ENCODE measurements at places on chromosomes 16 and 17. TPM values are rescaled to one million over a fixed set of nuclear protein-coding genes. Genes with fewer than 3 reads are reported as not detected.

DNA sequence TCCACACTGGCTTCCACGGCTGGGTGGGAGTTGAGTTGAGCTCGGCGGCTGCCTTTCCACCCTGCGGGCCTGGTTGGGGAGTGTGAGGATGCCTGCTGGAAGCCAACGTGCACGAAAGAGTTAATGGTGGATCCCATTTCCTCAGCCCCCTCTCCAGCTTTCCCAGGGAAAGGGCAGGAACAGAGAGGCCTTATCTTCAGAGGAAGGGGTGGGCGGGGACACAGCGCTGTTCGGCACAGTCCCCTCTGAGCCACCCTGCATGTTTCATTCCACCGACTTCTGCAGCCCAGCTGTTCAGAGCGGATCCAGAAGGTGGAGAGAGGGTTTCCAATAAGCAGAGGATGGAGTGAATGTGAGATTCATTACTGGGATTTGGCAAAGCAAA lies 295.3 kb downstream of the SEC14L1 start:
- no peak overlapping the region for H3K4me3 ChIP-seq
- DNase-seq: peak; percentile 89
- peaks cover 5% of the 10 kb centered on the region for H3K36me3 ChIP-seq
- H3K27ac ChIP-seq: peak overlapping the region; percentile 93
- H3K27me3 ChIP-seq: no peaks in the 10 kb centered on the region
- H3K4me1 ChIP-seq: peaks cover 82% of the 10 kb centered on the region

GRCh38 chr17:28228109-28228840 lies 90.7 kb upstream of the TMEM97 start:
- peak overlapping the region; percentile 65 for H3K27ac ChIP-seq
- H3K36me3 ChIP-seq: no peaks in the 10 kb centered on the region
- no peak for DNase-seq
- peak overlapping the region; percentile 46 for H3K4me3 ChIP-seq
- H3K27me3 ChIP-seq: peaks cover 25% of the 10 kb centered on the region
- H3K4me1 ChIP-seq: no peaks in the 10 kb centered on the region

DNA sequence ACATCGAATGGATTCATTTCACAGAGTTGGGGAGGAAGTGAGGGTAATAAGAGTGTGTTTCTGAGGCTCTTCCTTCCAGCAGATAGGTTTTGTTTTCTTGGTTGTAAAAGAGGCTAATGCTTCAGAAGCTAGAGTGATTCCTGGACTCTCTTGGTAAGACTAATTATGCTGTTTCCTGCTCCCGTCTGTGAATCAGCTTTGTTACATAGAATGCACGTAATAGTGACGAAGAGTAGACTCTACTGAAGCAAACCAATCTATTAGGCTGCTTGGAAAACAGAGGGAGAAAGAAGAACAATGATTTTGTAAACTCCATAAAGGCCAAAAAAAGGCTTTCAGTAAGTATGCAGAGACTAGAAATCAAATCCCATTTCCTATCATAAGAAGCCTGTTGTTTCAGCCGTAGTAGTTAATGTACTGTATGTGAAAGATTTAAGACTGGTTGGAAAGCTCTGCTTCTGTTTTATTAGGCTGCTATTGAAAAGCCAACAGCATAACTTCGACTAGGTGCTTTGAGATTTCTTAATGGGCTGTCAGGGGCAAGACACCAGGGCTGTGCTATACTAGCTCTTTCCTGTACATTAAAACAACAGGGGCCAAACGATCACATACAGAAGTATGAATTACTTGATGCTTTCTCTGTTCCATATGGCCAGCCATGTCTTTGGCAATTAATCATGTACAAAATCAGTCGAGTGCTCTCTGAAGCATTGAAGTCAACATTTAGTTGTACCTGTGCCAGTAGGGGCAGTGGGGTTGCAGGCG lies 219.0 kb downstream of the FTO start:
- no peaks in the 10 kb centered on the region for H3K27me3 ChIP-seq
- H3K36me3 ChIP-seq: no peaks in the 10 kb centered on the region
- no peaks in the 10 kb centered on the region for H3K4me1 ChIP-seq
- no peak overlapping the region for H3K4me3 ChIP-seq

DNA sequence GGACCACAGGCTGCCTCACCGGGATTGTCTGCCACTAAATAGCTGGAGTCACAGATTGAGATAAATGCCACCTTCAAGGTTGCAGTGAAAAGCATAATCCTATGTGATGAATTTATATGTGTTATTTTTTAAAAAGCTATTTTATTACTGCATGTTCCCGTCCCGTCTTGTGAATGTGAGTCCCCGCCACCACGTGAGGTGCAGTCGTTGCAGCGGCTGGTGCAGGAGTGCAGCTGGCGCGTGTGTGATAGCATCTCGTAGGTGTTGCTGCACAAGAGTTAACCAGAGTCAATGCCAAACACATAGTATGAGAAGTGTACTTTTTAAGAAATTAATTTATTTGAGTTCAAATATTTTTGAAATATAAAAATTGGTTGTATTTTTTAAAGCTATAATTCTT lies 12.5 kb downstream of the SMCR8 start:
- H3K4me1 ChIP-seq: no peaks in the 10 kb centered on the region
- no peak overlapping the region for H3K27ac ChIP-seq
- H3K27me3 ChIP-seq: no peaks in the 10 kb centered on the region
- no peak overlapping the region for H3K4me3 ChIP-seq

GRCh38 chr17:74187761-74188160 lies 15.7 kb upstream of the RPL38 start:
- no peak for DNase-seq
- no peak overlapping the region for H3K27ac ChIP-seq
- H3K4me3 ChIP-seq: no peak overlapping the region
- peaks cover 5% of the 10 kb centered on the region for H3K4me1 ChIP-seq

DNA sequence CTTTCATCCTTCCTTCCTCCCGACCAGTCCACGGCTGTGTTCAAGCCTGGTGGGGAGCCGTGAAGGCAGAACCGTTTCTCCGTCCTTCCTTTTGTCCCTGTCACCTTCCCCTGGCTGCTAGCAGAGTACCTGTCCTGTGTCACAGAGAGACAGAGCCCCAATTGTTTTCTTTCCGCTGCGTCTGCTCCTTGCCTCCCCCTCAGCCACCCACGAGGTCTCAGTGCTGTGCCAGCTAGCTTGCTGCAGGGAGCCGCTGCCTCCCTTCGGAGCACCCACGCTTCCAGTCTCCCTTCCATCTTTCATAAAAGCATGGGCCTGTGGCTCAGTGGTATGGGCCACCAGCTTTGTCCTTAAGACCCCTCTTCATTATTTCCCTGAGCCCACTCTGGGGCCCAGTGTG lies 62.2 kb downstream of the MPRIP start:
- H3K4me1 ChIP-seq: peaks cover 44% of the 10 kb centered on the region
- H3K27me3 ChIP-seq: no peaks in the 10 kb centered on the region
- H3K27ac ChIP-seq: no peak overlapping the region
- no peak for DNase-seq

GRCh38 chr16:12020009-12020408 lies 43.5 kb downstream of the SNX29 start:
- no peaks in the 10 kb centered on the region for H3K27me3 ChIP-seq
- peaks cover 48% of the 10 kb centered on the region for H3K4me1 ChIP-seq
- no peaks in the 10 kb centered on the region for H3K36me3 ChIP-seq
- no peak overlapping the region for H3K4me3 ChIP-seq

GRCh38 chr16:67264277-67264676 lies 15.1 kb upstream of the PLEKHG4 start:
- no peaks in the 10 kb centered on the region for H3K27me3 ChIP-seq
- no peaks in the 10 kb centered on the region for H3K36me3 ChIP-seq
- H3K4me1 ChIP-seq: no peaks in the 10 kb centered on the region
- H3K27ac ChIP-seq: no peak overlapping the region

Gene NPIPB13
- total RNA-seq: 1.6 TPM

- no peaks in the 10 kb centered on the region for H3K36me3 ChIP-seq
- H3K27me3 ChIP-seq: no peaks in the 10 kb centered on the region
- DNase-seq: no peak
- H3K4me3 ChIP-seq: no peak overlapping the region
- H3K4me1 ChIP-seq: peaks cover 11% of the 10 kb centered on the region
- H3K27ac ChIP-seq: no peak overlapping the region
Measured at GRCh38 chr17:27811961-27812360, 11.6 kb upstream of the NOS2 start.

Measured in stomach (tissue), 19 donors.